Large intestine (tissue), 12 donors: ENCODE measurements at places on chromosomes 7 and 10. TPM values are rescaled to one million over a fixed set of nuclear protein-coding genes. Genes with fewer than 3 reads are reported as not detected.

GRCh38 chr10:102352066-102352715, 43.3 kb upstream of the NFKB2 start:
- DNase-seq: peak; percentile 37

DNA sequence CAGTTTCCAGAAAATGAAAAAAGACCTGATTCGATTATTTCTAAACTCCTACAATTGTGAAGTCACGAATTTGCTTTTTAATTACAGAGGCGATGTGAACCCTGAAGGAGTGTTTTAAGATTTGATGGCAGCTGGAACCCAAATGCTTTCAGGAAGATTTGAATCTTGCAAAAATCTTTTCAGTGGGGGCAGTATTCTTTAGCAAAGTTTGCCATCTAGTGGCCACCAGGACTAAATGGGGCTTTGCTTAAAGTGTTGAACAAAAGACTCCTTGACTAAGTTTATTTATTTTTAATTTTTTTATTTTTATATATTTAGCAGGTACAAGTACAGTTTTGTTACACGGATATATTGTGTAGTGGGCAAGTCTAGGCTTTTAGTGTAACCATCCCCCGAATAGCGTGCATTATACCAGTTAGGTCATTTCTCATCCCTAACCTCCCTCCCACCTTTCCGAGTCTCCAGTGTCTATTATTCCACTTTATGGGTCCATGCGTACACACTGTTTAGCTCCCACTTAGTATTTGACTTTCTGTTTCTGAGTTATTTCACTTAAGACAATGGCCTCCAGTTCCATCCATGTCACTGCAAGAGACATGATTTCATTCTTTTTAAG, 98.8 kb downstream of the CACNB2 start:
- DNase-seq: no peak

DNA sequence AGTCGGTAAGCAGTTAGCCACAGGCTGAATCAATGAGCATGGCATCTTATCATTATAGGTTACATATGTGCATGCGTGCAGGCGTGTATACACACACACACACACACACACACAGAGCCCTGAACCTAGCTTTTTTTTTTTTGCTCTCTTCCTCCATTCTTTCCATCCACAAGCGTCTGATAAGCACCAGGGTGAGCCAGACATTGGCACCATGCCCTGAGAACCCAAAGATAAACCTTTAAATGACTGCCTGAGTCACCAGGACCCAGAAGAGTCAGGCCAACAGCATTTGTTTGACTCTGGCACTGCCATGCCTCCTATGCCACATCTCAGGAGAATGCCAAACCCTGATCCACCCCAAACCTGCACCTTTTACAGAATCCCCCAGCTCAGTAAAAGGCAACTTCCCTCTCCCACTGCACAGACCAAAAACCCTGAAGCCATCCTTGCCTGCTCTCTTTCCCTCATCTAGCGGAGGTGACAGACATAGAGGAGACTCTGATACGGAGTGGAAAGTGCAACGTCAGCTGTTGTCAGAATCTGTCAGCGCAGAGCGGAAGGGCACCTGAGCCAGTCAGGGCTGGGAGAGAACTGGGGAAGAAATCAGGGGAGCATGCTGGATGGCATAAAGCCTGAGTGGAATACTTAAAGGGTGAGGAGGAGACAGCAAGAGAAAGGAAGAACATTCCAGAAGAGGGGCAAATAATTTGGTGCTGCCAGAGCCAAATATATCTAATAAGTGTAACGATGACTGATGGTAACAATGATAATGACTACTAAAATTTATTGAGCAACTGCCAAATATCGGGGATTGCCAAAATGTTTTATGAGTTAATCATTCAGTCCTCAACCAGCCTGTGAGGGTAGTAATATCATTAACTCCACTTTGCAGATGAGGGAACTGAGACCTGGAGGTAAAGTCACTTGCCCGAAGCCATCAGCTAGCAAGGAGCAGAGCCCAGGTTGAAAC, 3.2 kb downstream of the PARP12 start:
- DNase-seq: peak; percentile 57

DNA sequence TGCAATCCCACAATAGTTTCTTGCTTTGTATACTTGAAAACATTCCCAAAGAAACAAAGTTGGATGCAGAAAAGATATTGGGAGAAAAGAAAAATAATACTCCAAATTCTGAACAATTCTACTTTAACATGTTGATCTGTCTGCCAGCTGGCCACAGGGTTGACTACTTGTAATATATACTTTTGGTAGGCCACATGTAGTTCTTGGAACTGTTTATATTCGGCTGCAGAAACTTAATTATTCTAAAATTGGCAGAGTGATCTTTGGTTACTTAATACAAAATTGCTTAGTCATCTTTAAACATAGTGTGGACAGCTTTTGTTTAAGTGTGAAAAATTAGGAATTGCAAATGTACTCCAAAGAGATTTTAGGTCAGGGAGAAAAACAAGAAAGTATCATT, 76.0 kb downstream of the CALD1 start:
- DNase-seq: no peak

- peak; percentile 76 for DNase-seq
Observed at GRCh38 chr10:75611172-75611992, 180.0 kb downstream of the LRMDA start.

DNA sequence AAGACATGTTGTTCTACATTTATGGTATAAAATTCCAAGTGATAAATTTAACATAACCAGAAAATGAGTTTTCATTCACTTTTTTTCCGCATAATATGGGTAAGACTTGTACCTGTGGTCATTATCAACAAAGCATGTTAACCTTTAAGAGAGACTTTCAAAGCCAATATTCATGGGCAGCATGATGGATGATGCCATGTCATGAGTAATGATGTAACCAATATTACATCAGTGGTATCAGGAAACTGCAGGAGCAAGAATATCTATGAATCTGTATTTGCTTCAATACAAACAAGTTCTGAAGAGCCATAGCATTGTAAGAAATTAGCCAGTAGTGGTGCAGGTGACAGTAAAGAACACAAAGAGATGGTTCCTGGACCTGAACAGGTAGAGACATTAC, 126.9 kb downstream of the C1GALT1 start:
- DNase-seq: no peak

GRCh38 chr7:129047761-129048160, 7.2 kb downstream of the TNPO3 start:
- DNase-seq: no peak

- no peak for DNase-seq
Observed at GRCh38 chr7:31421607-31422006, 81.1 kb upstream of the NEUROD6 start.

- DNase-seq: no peak
Observed at GRCh38 chr7:49333180-49333881, 409.0 kb downstream of the CDC14C start.

- peak; percentile 51 for DNase-seq
Observed at GRCh38 chr10:110872984-110873923, 1.5 kb downstream of the PDCD4 start.

UBE2H gene
- polyA plus RNA-seq: 45.5 TPM

KCP gene
- 1.3 TPM for polyA plus RNA-seq

SPDYE1 gene
- 0.72 TPM for polyA plus RNA-seq

NODAL gene
- 0.33 TPM for polyA plus RNA-seq

PTPRZ1 gene
- 20.6 TPM for polyA plus RNA-seq
